ENCODE measurements at places on chromosomes 7 and 10.

DNA sequence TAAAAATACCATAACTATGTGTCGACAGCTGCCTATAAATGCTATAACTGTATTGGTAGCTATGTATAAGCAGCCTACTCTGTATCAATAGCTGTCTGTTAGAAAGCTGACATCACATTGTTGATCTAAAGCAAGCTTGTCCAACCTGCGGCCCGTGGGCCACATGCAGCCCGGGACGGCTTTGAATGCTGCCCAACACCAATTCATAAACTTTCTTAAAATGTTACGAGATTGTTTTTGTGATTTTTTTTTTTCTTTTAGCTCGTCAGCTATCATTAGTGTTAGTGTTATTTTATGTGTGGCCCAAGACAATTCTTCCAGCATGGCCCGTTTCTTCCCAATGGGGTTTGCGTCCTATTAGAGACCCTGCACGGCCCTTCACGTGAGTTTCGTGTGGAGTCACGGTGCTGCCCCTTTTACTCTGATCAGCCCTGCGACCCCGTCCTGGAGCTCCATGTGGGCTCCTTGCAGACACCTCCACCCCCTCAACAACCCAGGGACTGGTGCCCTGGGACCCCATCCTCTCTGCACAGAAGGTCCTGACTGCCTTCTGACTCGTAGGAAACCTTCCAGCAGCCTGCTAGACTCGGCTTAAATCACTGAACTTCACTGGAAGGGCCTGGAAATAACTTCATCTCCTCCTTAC lies 4.5 kb upstream of the PRKAR1B start:
- DNase-seq = no peak

- no peak for DNase-seq
Observed at GRCh38 chr10:88903715-88904114, 23.7 kb downstream of the STAMBPL1 start.

GRCh38 chr10:17730667-17731066 lies 21.3 kb upstream of the TMEM236 start:
- DNase-seq = no peak

GRCh38 chr7:43669286-43670081 lies 59.8 kb downstream of the COA1 start:
- no peak for DNase-seq

DNA sequence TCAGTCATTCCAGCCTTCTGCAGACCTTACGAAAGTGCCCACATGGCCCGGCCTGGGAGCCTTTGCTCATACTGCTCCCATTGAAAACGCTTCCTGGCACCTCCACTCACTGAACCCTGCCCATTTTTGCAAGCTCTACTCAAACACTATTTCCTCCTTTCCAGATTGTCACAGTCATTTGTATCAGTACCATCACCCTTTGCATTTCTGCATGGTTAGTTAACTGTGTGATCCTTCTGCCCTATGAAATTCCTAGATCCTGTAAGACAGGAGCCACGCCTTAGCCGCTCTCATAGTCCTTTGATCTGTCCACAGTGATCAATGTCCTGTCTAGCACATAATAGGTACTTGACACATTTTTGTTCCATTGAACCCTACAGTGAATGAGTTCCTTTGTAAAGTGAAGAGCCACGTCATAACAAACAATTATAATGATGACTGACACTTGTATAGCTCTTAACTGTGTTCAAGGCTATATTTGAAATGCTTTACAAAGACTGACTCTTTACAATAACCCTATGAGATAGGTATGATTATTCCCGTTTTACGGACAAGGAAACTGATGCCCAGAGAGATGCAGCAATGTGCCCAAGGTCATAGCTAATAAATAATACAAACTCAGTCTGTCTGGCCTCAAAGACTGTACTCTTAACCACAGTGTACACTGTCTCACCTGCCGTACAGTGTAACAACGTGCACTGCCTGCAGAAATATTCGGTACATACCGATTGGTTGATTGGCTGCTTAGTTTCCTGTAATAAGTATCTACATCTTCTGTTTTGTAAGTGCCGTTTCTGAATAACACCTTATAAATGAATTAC lies 16.6 kb upstream of the ITIH2 start:
- no peak for DNase-seq

GRCh38 chr7:47277321-47277781 lies 304.6 kb downstream of the TNS3 start:
- no peak for DNase-seq

GRCh38 chr10:132204781-132205473 lies 18.2 kb downstream of the DPYSL4 start:
- no peak for DNase-seq

DNA sequence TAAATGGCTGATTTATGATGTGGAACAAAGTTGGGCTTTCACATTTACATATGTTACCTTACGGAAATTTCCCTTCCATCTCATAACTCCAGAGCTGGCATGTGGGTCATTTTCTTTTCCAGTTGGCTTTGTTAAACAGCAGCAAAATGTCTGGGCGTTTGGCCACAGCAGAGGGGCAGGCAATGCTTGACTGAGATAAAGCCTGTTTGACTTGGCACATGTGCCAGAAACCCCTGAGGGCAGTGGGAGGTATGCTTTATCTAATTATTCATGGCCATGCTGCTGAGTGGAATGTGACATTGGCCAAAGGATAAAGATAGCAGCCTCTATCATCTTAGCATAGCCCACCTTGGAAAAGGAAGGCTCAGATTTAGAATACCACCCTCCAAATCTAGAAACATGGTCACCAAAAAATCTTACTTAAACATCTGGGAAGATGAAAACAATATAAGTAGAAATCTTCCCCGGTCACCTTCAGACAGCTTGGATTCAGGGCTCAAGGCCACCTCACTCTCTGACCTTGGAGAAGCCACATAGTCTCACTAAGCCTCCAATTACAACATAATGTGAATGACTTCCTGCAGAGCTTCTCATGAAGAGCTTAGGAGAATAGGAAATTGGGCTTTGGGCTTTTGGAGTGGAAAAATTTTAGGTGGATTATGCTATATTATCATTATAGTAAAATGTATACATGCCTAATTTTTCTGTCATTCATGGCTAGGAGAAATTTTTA lies 101.5 kb downstream of the GRM3 start:
- DNase-seq = no peak

DNA sequence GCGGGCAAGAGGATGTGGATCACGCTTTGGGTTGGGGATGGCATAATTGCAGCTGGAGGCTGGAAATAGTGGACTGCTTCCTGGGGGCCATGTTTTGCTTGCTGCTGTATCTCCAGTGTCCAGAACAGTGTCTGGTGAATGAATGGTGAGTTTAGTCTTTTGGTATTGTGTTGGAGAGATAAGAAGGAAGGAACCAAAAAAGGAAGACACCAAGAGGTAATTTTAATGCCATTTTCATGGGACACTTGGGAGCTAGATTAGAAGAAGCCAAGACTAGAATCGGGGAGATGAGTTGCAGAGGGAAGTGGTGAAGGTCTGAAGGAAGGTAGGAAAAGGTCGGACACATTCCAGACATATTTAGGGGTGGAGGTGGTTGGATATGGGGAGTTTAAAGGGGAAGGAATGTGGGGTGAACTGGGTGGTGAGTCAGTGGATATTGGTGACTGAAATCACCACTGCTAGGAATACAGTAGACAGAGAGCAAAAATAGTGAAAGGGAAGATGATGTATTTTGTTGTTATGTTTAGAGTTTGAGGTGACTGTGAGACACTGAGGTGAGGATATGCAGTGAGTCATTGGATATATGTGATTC lies 76.7 kb downstream of the CCNY start:
- DNase-seq = no peak

- no peak for DNase-seq
Observed at GRCh38 chr10:117143103-117143823, 5.2 kb upstream of the VAX1 start.

DNA sequence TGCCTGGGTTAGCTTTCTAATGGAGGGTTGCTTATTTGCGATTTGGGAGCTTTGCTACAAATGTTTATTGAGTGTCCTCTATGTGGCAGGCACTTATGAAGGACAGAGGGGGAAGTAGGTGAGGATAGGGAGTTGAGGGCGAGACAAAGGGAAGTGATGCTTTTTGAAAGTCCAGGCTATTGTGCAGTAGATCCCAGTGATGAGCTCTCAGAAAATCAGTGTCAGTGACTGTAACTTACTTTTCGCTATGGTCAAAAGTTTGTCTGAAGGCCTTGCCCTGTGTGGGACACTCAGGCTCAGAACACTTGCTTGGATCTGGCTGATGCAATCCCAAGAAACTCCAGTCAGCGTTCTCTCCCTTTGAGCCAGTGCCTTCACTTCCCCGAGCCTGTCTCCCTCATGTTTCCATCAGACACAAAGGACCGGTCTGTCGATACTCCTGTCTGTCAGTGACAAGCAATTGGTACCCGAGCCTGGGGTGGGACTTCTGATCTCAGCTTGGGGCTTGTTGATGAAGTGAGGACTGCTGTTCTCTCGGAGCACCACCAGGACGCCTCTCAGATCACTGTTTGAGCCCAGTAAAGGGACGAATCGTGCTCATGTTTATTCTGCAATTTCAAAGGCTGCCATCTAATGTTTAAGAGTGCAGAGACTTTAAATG lies 63.1 kb upstream of the SORCS3 start:
- no peak for DNase-seq

GRCh38 chr7:151888079-151889067 lies 11.5 kb upstream of the PRKAG2 start:
- DNase-seq = no peak

DNA sequence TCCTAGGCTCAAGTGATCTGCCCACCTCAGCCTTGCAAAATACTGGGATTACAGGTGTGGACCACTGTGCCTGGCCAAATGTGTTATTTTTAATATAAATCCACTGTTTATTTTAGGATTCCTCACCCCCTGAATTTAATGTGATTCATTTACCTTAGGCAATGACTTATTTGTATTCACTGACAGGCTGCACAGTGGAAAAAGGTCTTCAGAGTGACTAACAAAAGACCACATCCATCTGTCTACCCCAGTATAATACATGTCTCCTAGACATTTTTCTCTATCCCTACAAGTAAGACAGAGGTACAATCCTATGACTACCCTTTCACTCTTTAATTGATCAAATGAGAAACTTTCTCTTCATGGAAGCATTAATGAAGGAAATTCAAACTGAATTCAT lies 230.2 kb downstream of the AHR start:
- DNase-seq = no peak

DNA sequence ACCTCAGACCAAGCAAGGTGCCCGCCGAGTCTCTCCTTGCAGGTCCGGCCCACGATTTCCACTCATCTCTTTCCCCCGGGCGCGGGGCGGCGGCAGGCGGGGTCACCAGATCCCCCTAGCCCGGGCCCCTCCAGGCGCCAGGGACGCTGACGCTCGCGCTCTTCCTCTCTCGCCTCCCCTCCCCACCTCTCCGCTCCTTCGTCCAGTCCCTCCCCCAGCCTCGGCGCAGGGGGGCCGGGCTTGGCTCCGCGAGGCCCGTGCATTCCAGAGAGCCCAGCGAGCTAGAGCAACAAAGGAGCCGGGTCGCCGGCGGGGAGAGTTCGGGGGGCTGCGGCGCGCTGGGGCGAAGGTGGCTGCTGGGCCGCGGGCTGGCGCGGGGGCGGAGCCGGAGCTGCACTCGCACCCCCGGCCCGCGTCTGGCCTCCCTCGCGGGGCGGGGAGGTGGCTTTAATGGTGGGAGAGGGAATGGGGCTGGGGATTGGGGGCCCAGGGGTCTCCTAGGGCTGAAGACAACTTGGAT lies at the start of gene SMO:
Gene SMO, plus strand, starts transcription at position 262 of the 520 bp plus-strand sequence. CDS start 519 bp downstream, outside the sequence.
- no peak for DNase-seq

DNA sequence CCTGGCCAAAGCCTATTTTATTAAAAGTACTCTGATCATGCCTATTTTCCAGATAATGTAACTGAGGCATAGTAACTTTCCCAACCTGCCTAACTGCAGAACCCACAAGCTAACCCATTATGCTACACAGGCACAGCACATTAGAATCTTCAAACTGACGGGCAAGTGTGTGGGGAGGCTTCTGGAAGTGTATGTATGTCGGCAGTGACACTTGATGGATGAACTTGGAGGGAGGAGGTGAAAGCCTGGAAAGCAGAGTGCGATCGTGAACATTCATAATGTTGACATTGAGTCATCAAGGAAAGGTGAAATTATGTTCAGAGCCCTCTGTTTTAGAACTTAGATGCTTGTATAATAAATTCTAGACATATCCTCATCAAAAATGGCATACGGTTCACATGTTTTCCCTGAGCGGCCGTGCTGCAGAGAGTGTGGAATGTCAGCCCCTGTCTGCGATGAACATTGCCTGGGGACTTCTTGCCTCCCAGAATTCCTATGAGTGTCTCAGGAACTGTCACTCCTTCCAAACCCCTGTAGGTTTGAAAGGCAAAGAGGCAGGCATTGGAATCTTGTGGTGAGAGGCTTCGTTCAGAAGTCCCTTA lies 102.4 kb downstream of the SLIT1 start:
- no peak for DNase-seq

- no peak for DNase-seq
Observed at GRCh38 chr10:112365451-112365850, 8.5 kb upstream of the ACSL5 start.

GRCh38 chr10:47249881-47250280 lies 50.1 kb upstream of the GDF10 start:
- DNase-seq = no peak

GRCh38 chr10:22010973-22011408 lies 7.5 kb upstream of the DNAJC1 start:
- no peak for DNase-seq

GRCh38 chr10:3622845-3623621 lies 162.0 kb downstream of the KLF6 start:
- DNase-seq = no peak

- no peak for DNase-seq
Observed at GRCh38 chr7:18390535-18390907, 105.0 kb upstream of the HDAC9 start.

DNA sequence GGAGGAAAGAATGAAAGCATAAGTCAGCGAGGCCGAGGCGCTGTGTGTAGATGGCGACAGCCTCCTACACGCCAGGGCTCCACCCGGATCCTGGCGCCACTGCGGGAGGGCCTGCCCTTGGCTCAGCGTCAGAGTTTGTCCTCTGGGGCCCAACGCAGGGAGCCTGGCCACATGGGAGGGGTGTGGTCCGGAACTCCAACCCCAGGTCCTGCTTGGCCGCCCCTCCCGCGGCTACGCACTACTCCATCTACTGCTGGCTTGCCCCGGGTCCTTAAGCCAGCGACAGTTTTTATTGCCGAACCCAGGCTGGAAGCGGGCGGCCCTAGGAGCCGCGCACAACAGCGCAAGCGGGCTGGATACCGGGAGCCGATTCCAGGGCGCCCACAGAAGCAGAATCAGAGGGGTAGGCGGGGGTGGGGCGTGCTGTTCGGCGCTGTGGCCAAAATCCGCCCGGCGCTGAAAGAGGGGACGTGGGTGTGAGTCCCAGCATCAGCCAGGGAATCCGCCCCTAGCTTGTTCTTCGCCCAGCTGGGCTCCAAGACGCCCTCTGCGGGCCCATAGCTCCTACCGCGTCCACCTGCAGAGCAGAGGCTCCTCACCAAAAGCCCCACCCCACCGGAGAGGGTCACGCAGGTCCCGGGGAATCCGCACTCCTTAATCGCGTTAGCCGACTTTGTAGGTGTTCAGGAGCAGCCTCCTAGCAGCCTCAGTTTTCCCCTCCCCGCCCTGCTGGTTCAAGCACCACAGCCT lies 4.5 kb downstream of the KAZALD1 start:
- DNase-seq = no peak

DNA sequence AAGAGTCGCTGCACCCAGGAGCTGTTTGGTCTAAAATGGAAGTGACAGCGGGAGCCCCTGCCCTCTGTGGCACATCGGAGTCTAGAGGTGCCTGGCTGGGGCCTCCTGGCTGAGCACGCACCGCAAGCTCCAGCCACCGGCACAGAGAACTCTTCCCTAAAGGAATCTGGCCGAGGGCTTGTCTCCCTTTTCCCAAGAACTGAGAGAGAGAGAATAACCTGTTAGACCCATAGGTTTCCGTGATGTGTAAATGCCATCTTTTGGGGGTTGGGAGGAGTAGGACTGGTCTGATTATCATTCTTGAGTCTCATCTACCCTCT lies 47.3 kb downstream of the PROSER2 start:
- DNase-seq = no peak

All from cerebellar nuclear complex (tissue), 1 donor.